ENCODE measurements at places on chromosomes 5 and 9.

GRCh38 chr5:44646016-44646415 lies 162.7 kb upstream of the MRPS30 start:
- no peak for DNase-seq

GRCh38 chr5:55694152-55694830 lies 17.8 kb downstream of the SLC38A9 start:
- DNase-seq, result no peak

DNA sequence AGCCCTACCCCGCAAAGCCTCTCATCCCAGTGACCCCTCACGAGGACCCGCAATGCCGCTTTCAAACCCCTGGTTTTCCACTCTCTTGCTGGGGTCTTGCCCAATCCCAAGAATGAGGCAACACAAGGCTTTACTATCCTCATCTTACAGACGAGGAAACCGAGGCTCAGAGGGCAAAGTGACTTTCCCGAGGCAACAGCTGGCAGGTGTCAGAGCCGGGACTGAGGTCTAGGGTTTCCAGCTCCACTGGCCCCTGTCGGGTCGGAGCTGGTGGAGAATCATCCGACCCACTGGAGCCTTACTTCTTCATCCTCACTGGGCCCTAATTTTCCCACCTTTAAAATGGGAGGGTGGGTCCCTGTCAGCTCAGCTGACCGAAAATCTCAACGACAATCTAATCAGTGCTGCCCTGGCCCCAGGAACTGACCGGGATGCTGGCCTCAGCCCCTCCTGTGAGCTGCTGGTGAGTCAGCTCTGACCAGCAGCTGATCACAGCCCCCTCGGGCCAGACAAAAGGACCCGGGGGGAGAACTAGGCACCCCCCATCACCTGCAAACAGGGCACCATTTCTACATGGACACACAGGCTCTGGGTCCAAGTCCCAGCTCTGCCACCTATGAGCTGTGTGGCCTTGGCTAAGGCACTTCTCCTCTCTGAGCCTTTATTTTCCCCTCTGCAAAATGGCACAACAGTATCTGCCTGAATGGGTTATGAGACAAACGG lies 72.7 kb upstream of the STXBP1 start:
- DNase-seq, result no peak

DNA sequence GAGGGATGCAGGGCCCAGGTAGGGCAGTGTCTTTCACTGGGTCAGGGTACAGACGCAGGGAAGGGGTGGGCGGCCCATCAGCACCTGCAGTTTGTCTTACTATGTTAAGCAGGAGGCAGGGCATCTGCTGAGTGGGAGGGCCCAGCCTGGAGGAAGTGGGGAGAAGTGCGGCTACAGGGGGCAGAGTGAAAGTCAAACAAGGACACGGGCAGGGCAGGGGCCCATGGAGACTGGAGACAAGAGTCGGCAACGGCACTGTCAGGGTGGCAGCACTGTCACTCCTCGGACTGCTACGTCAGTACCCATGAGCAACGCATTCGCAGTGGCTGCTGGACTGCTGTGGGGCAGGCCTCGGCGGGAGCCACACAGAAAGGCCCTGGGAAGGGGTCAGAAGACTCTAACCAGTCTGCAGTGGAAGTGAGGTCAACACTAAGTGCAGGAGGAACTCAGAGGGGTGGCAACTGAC lies 19.7 kb downstream of the CAMSAP1 start:
- peak; percentile 22 for DNase-seq

DNA sequence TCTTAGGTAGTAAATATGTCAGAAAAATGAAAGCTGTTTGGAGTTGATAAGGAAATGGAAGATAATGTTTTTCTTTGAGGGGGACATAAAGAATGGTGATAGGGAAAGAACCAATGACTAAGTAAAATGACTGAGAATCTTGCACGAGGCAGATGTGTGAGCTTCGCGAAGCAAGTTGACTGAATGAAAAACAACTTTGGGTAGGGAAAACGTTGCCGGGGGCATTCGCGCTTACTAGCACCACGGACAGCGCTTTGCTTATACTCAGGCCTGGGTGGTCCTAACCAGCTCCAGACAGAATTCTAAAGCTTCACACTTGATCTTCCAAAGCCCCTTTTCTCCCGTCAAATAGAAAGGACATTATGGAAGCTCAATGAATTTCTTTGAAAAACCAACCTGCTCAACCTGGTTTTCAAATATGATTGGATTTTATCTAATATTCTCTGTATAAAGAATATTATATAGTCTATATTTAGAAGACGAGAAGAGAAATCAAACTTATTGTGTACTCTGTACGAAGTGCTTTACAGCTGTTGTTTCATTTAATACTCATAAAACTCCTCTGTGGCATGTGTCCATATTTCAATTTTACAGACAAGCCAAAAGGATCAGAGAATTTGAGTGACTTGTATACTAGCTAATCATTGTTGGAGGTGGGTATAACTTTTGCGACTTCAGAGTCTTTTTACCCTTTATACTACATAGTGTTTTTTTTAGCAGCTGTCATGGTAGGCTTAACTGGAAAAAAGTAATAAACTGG lies 1.9 kb upstream of the CDKN2B start:
- no peak for DNase-seq

DNA sequence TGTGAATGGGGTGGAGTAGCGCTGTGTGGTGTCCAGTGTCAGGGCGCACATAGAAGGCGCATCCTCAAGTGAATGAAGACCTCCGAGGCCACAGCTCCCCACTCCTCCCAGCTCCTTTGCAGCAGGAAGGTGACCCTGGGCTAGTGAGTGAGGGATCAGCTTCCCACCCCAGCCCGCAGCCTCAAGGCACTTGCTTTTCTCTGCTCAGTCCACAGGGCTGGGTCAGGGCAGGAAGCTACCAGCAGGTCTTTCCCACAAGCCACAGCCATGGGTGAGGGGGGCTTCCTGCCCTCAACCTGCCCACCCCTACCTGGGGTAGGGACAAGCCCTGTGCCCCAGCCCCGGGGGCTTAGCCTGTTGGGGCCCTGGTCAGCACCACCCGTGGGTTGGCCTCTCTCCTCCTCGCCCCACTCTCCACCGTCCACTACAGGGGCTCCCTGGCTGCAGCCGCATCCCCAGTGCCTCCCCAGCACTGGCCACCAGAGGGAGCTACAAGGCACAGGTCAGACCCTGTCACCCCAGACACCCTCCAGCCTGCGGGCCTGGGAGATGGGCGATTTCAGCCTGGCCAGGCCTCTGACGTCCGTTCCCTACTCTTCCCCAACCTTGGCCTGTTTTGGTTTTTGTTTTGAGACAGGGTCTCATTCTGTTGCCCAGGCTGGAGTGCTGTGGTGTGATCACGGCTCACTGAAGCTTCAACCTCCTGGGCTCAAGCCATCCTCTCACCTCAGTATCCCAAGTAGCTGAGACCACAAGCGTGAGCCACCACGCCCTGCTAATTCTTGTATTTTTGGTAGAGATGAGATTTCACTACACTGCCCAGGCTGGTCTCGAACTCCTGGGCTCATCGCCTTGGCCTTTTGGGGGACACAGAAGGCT lies 1.3 kb upstream of the ABCA2 start:
- DNase-seq, result peak; percentile 54

GRCh38 chr9:134655101-134655500 lies 13.5 kb downstream of the COL5A1 start:
- DNase-seq, result no peak

- no peak for DNase-seq
Measured at GRCh38 chr5:142547445-142548380, 138.2 kb downstream of the FGF1 start.

GRCh38 chr5:149282027-149282965 lies 10.6 kb downstream of the AFAP1L1 start:
- no peak for DNase-seq

GRCh38 chr5:155850370-155850769 lies 476.6 kb upstream of the SGCD start:
- no peak for DNase-seq

DNA sequence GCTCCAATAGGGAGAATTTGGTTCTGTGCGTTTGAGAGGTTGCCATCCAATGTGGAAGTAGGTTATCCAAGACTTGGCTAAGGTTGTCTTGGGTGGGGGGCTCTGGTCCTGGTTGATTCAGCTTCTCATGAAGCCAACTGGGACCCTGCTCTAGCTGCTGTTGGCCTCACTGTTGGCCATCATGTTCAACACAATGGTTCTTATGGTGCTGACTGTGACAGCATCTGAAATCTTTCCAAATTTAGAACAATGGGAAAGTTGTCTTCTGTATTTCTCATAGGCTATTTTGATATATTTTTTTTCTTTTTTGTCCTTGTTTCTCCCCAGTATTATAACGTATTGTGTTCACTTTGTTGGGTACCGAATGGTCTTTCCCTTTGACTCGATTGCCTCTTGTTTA lies 71.9 kb downstream of the GDNF start:
- no peak for DNase-seq

GRCh38 chr9:137710704-137711103 lies 91.9 kb downstream of the EHMT1 start:
- no peak for DNase-seq

DNA sequence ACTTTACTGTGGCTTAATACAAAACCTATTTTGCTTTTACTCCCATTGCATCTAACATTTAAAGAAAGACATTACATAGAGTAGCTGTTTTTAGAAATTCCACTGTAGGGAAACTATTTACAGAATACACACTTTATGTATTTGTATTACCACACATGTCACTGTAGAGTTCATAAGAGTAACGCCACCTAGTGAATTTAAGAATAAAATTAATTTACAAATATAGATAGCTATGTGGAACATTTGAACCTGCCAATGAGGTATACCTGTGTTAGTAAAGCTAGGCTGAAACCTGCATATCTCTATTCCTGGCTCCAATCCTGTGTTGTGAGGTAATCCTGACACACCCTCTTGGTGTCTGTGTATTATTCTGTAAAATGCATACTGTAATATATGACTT lies 234.4 kb downstream of the MAST4 start:
- DNase-seq, result no peak

DNA sequence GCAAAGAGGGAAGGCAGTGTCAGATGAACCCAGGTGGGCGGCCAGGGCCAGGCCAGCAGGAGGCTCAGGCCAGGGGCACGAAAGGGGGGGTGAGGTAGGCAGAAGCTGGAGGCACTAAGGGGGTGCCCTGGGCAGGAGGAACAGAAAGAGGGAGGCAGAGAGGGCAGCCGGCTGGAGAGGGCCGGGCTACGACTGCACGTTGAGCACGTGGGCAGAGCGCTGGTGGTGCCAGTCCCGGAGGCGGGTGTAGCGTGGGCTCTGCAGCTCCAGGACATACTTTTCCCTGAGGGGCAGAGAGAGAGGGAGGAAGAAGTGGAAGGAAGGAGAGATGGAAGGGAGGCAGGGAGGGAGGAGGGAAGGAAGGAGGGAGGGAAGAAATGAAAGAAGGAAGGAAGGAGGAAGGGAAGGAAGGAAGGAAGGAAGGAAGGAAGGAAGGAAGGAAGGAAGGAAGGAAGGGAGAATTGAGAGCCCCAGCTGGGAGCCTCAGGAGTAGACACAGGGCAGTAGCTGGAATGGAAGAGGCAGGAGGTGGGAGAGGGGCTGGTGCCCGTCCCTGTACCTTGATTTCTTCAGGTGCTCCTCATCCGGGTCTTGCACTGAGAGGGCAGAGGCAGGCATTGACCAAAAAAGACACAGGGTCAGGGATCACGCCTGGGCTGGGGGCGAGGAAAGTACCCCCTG lies 7.0 kb downstream of the PDLIM7 start:
- DNase-seq, result no peak

GRCh38 chr5:56480078-56480704 lies 247.1 kb upstream of the ANKRD55 start:
- no peak for DNase-seq

Data from activated CD4-positive, CD25-positive, alpha-beta regulatory T cell treated with anti-CD3 and anti-CD28 coated beads, Interleukin-2, amount 50 U/mL, for 16 hours (primary cell).